ENCODE measurements at places on chromosomes 16 and 17.

DNA sequence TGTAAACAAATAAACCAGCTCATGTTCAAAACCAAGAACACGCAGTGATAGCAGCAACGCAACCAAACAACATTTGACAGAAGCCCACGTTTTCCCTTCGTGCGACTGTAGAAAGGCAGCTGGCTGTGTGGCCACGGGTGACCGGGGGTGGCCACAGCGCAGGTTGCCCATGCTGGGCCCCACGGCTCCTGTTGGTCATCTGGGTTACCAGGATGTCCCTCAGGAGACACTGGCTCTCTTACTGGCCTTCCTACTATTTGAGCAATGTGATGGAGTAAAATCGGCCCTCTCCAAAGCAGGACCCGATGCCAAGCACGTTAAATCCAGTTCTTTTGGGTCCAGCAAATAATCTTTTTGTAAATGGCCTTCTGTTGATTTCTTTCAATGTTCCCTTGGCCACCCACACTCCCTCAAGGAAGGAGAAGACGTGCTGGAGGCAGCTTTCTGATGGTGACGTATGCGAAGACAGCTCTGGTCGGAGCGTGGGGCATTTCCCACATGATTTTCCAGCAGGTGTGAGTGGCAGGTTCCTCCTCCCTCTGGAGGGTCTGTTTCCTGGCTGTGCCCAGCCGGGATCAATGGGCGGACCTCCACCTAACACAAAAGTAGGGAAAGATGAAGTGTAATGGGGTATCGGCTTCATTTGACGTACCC, 143.1 kb upstream of the CHMP6 start:
- no peak for DNase-seq

- no peak for DNase-seq
These were observed 27.9 kb upstream of the CPHXL start for GRCh38 chr16:75754141-75754540.

GRCh38 chr17:4968486-4969046, 949 bp upstream of the SPAG7 start:
- DNase-seq: no peak

- no peak for DNase-seq
These were observed 8.1 kb downstream of the PHB1 start for GRCh38 chr17:49406421-49407061.

GRCh38 chr16:65767125-65767524, 599.4 kb upstream of the CDH5 start:
- DNase-seq: no peak
